Endothelial cell of umbilical vein (primary cell): ENCODE measurements at places on chromosomes 16 and 17.

- no peak for DNase-seq
Observed at GRCh38 chr16:921321-921905, 49.4 kb downstream of the LMF1 start.

DNA sequence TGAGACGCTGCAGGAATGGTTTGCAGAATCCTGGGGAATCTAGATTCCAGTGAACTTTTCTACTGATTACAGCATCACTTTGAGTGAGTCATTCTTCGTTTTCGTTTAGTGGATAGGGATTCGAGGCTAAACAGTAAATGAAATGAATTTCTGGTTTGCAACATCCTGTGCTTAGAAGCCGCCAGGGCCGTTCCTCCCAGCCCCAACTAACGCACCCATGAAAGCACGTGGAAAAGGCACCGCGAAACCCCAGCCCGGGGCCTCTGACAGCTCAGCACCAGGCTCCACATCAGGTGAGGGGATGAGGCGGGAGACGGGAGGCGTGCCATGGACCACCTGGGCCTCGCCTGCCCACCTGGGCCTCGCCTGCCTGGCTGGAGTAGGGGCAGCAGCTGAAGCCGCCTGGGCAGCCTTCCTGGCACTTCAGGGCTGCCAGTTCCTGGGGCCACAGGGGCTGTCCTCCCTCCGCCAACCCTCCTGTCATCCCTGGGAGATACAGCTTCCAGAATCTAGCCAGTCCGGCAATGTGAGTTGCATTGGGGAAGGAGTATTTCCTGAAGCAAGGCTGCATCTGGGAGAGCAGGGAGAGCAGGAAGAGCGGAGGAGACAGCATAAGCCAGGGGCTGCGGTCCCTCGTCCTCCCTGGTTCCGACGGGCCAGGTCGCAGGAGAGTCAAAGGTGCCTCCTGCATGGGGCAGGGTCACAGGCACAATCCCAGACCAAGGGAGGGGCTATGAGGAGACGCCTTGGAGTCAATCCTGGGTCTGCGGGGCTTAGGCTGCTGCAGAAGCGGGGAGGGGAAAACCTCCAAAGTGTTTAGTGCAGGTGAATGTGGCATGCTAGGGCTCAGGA, 78.4 kb downstream of the RPH3AL start:
- DNase-seq, result no peak

DNA sequence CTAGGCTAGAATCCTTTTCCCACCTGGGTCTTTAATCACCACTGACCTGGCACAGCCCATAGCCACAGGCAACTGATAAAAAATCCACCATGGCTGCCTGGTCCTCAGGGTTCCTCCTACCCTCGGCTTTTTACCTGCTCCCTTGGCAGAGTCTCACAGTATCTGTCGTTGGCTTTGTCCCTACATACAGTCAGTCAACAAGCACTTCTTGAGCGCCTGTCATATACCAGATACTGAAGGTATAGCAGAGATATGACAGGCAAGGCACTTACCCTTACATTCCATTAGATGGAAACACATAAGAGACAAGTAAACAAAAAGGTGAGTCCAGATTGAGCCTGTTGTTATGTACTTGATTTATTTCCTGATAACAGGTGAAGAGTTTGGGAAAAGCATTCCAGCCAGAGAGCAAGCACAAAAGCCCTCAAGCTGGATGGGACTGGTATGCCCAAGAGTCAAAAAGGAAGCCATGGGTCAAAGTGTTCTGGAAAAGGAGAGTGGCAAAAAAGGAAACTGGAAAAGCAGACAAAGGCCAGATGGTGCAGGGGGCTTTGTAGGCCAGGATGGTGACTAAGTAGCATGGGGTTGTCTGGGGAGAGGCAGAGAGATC, 247.0 kb downstream of the CHD9NB start:
- DNase-seq, result no peak

DNA sequence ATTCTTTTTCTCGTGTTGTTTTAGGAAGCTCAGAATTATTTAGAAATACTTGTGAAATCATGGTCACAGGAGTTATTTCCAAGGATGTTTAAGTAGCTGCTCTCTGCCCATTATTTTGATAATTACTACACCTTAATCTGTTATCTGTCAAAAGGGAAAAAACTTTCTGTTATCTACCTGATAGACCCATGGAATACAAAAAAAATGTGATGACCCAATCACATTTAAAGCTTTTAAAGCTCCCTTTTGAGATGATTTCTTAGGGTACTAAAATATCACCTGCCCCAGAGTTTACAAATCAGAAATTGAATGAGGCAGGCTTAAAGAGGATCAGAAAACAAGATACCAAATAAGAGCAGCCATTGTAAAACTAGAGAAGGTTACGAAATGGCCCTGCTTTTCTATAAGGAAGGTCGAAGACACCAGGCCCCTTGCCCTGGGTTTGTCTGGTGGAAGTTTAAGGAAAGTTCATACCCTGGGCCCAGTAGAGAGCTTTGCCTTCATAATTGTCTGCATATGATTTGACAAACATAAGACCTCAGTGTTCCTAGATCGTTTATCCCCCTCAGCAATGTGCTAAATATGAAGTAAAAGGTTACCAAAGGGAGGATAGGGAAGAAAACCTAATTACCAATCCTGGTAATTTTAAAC, 149.9 kb upstream of the TBX2 start:
- DNase-seq, result no peak

DNA sequence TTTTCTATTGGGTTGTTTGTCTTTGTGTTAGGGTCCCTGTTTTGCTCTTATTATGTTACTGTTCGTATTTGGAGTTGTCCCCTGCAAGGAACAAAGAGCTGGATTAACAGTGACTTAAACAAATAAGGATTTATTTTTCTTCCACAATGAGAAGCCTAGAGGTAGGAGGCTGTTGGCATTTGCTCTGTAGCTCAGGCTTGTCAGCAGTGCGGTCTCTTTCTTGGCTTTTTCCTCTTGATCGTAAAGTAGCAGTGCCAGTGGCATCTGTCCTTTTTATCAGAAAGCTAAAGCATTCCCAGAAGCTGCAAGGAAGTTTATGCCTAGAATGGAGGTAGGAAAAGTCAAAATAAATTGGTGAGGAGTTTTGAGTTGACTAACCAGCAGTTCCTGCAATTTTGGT, 154.1 kb downstream of the HS3ST4 start:
- no peak for DNase-seq

- peak; percentile 89 for DNase-seq
Observed at GRCh38 chr17:7173687-7174602, 5.2 kb downstream of the ASGR1 start.

DNA sequence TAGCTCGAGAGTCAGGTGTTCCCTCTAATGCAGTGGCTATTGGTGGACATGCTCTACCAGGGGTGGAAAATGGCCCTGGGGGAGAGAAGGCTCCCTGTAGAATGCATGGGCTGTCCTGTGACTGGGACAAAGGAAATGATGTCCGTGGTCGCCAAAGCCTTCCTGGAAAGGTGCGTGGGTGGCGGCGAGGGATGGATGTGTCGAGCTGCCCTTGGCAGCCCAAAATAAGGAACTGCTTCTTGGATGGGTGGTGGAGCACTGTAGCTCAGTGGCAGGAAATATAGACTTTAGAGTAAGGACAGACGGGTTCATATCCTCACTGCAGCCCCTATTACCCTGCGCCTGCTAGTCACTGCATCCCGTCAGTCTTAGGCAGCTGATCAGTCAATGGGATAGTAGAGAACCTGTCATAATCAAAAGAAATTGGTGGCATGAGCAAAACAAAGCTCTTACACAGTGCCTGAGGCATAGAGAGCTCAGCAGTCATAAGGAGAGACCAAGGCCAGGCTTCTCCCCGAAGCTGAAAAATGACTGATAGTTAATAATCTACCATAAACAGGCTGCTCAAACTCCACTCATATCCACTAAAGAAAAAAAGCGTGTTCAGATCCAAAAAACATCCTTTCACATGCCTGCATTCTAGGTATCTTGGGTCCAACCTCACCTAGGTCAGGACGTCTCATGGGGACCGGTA, 123.5 kb upstream of the PLCG2 start:
- DNase-seq, result no peak

GRCh38 chr16:73050201-73051099, 2.5 kb upstream of the ZFHX3 start:
- DNase-seq, result no peak

DNA sequence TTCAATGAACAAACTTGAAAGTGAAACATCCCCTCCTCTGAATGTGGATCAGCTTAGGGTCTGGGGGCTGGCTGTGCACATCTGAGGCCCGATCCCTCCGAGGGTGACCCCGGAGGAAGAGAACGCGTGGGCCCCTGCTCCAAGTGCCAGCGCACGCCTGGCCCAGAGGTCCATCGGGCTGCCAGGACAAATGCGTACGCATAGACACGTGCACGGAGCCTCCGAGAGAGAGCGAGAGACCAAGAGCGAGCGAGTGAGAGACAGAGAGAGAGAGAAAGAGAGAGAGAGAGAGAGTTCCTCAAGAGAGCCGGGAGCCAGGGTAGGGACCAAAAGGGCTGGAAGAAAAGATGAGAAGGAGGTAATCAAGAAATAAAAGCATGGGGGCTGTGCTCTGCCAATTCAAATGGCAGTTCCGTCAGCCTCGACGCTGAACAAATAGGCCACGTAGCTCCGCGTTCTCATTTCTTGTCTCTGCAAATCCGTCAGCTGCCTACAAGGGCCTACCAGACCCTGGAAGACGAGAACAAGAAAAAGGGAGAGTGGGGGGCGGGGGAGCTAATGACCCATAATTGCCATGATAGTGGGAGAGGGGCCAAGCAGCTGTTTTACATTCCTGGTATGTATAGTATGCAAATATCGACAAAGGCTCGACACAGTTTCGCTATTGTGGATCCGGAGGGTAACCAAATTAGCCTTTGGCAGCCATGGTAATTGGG, 435.3 kb upstream of the ZFHX3 start:
- DNase-seq, result no peak

- no peak for DNase-seq
Observed at GRCh38 chr16:65531475-65531874, 409.6 kb upstream of the CDH11 start.

DNA sequence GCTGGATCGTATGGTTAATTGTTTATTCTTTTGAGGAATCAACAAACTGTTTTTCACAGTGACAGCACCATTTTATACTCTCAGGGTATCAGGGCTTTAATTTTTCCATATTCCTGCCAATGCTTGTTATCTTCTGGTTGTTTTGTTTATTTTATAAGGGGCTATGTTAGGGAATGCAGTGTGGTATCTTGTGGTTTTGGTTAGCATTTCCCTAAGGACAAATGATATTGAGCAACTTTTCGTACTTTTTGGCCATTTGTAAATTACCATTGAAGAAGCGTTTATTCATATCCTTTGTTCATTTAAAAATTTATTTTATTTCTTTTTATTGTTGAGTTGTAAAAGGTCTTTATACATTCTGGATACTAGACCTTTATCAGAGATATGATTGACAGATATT, 322.0 kb upstream of the SALL1 start:
- DNase-seq, result no peak

DNA sequence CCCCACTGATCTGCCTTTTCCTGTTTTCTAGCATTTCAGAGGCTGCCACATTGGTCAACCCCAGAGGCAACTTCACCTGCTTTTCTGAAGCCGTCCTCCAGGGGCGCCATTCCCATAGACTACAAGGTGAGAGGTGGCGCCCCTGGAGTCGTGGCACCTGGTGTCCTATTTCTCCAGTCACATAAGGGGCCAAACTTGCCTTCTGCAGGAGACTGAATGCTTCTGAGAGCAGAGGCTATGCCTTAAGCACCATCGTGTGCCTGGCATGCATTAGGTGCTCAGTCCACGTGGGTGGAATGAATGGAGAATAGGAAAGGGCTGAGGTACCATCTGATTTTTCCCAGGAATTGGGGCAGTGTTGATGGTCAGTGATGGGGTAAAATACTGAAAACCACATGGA, 164.8 kb downstream of the HAPSTR1 start:
- DNase-seq, result peak; percentile 3

DNA sequence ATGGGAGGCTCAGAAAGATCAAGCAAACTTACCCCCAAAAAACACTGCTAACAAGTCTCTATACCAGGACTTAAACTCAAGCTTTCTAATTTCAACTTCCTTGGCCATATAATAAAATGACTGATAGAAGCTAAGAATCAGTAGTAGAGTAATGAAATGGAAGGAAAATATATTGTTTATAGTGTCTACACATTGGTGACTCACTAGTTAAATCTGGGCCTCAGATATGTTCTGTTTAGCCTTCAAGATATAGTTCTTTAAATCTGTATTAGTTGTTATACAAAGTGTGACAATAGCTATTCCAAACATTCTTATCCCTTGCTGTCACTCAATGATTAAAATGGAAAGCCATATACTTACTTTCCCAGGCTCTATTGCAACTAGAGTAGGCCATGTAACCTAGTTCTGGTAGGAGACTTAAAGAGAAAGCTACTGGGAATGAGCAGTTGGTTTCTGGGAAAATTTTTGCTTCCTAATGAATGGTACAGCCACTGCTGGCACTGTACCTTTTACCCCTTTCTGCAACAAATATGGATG, 18.3 kb downstream of the SSH2 start:
- DNase-seq, result no peak

GRCh38 chr17:6517062-6517461, 39.3 kb downstream of the PITPNM3 start:
- peak; percentile 54 for DNase-seq

DNA sequence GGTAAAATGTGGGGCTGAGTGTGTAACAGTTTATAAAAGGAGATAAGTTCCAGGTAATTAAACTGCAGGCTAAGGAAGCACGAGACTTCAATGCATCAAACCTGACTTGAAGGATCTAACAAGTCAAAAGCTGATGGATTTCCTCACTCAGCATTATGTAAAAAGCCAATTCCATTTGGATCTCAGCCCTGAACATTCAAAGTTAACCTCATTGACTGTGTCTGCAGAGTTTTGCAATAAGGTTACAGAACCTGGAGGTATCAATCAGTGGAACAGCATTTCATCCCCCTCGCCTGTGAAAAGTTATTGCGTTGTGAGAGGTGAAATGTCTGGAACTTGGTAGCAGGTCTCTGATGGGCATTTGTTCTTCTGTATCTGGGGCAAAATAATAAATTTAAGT, 317.8 kb downstream of the GRIN2A start:
- DNase-seq, result no peak

DNA sequence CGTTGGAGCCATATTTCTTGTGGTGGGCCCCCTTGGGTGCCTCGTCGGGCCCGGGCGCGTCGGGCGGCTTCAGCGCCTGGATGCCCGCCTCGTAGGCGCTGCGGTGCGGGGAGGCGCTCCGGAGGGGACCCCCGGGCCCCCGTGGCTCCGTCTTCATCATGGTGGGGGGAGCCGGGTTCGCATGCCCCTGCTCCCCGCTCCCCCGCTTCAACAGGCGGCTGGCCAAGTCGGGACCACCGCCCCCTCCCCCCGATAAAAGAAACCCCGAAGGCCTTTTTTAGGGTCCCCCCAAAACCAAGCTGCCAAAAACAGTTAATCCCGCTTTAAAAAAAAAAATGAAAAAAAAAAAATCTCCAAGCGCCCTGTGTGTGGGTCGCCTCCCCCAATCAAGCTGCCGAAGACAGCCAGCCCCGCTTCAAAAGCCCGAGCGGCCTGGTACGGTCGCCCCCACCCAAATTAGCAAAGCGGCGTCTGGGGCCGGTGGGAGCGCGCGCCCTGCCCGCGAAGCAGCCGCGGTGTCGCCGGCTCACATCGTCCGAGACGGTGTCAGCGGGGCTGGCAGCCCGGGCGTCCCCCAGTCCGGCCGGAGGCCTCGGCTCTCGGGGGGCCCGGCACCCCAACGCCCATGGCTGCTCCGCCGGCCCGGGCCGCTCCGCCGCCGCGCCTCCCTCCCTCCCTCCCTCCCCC, at the start of gene PPP1R9B:
Gene PPP1R9B, minus strand, starts transcription at position 324 of the 687 bp plus-strand sequence. Its CDS starts 164 bp downstream, at position 160.
- no peak for DNase-seq
